ENCODE measurements at places on chromosomes 1 and 21.
A peak's percentile ranks its signal among the peaks of the same experiment; 100 is the strongest.

GRCh38 chr1:211925016-211925415, 94.5 kb upstream of the LPGAT1 start:
- DNase-seq, result no peak
- no peaks in the 10 kb centered on the region for H3K36me3 ChIP-seq
- peaks cover 2% of the 10 kb centered on the region for H3K4me1 ChIP-seq
- no peaks in the 10 kb centered on the region for H3K27me3 ChIP-seq
- H3K4me3 ChIP-seq, result no peak overlapping the region

DNA sequence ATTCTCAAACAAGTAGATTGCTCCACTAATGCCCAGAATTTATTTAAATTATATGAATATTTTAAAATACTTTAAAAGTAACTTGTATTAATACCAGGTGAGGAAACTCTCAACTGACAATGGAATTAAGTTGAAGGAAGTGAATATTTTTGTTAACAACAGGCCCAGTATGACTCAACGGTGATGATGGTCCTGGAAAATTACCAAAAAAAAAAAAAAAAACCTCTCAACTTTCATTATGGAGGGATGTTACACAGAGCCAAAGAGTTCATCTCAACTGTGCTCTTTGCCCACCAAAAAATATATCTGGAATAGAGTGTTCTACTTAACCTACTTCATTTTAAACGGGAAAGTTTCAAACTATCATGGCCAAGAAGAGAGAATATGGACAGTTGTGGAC, 28.3 kb downstream of the CFH start:
- H3K27me3 ChIP-seq, result no peaks in the 10 kb centered on the region
- no peak for DNase-seq
- no peak overlapping the region for H3K27ac ChIP-seq

- H3K4me1 ChIP-seq, result no peaks in the 10 kb centered on the region
- no peak for DNase-seq
- peaks cover 18% of the 10 kb centered on the region for H3K36me3 ChIP-seq
- no peaks in the 10 kb centered on the region for H3K27me3 ChIP-seq
- no peak overlapping the region for H3K27ac ChIP-seq
Observed at GRCh38 chr1:235190431-235190830, 29.4 kb upstream of the RBM34 start.

DNA sequence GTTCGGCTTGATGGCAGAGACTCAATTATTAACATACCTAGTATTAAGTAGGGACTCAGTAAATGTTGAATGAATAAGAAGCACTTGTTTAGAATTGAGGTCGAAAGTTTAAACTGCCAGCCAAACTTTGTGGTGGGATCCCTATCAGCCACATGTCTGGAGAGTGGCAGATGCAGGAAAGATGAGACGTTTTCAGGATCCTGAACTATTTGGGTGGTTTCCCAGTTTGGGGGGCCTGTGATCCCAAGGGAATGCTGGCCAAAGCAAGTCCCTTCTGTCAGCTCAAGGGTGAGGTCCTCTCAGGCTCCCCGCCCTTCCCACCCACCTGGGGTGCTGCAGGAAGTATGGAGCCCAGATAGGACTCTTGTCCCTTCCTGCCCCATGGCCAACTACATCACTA, 38.6 kb downstream of the KCNC4 start:
- peaks cover 10% of the 10 kb centered on the region for H3K4me1 ChIP-seq
- H3K27ac ChIP-seq, result no peak overlapping the region
- no peaks in the 10 kb centered on the region for H3K36me3 ChIP-seq

GRCh38 chr1:233738850-233739249, 124.9 kb downstream of the KCNK1 start:
- H3K4me3 ChIP-seq, result no peak overlapping the region
- no peak for DNase-seq
- no peak overlapping the region for H3K27ac ChIP-seq
- no peaks in the 10 kb centered on the region for H3K27me3 ChIP-seq
- H3K36me3 ChIP-seq, result no peaks in the 10 kb centered on the region
- peaks cover 3% of the 10 kb centered on the region for H3K4me1 ChIP-seq

- no peaks in the 10 kb centered on the region for H3K36me3 ChIP-seq
- no peaks in the 10 kb centered on the region for H3K27me3 ChIP-seq
- peak overlapping the region; percentile 18 for H3K27ac ChIP-seq
Observed at GRCh38 chr1:59446257-59446901, 149.5 kb downstream of the FGGY start.

DNA sequence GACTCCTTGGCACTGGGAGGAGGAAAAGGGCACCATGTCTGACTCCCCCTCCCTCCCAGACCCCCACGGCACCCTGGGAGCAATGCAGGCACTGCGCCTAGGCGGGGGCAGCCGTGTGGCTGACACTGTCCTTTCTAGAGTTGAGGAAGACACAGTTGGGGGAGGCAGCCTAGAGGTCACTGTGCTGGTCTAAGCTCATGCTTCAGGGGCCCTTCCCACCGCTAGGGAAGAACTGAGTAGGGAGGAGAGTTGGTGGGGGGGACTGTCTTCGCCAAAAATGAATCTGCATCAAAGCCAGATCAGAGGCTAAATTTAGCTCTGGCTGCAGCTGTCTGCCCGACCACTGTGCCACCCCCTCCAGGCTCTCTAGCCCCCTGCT, 3.4 kb downstream of the SEMA6C start:
- H3K4me1 ChIP-seq, result peaks cover 47% of the 10 kb centered on the region
- no peak for DNase-seq
- H3K4me3 ChIP-seq, result no peak overlapping the region
- H3K36me3 ChIP-seq, result peaks cover 45% of the 10 kb centered on the region
- H3K27ac ChIP-seq, result no peak overlapping the region
- H3K27me3 ChIP-seq, result no peaks in the 10 kb centered on the region

GRCh38 chr1:31239653-31240241, at the start of gene NKAIN1:
TSS of gene NKAIN1 (minus strand) at chr1:31239887. CDS start at chr1:31239547, 340 bp downstream.
- H3K4me3 ChIP-seq, result peak within 1 kb of the TSS; percentile 43
- DNase-seq, result peak; percentile 85
- H3K4me1 ChIP-seq, result peaks cover 25% of the 10 kb centered on the region
- no peaks in the 10 kb centered on the region for H3K36me3 ChIP-seq

- H3K4me1 ChIP-seq, result no peaks in the 10 kb centered on the region
- H3K4me3 ChIP-seq, result no peak overlapping the region
- no peaks in the 10 kb centered on the region for H3K27me3 ChIP-seq
- no peak overlapping the region for H3K27ac ChIP-seq
Observed at GRCh38 chr1:232943679-232944252, 6.6 kb upstream of the NTPCR start.

GRCh38 chr1:30194741-30195423, 528.5 kb downstream of the MATN1 start:
- H3K27me3 ChIP-seq, result peaks cover 2% of the 10 kb centered on the region
- no peaks in the 10 kb centered on the region for H3K36me3 ChIP-seq
- no peak overlapping the region for H3K27ac ChIP-seq
- no peaks in the 10 kb centered on the region for H3K4me1 ChIP-seq
- H3K4me3 ChIP-seq, result no peak overlapping the region

GRCh38 chr21:29481081-29481480, 182.4 kb downstream of the BACH1 start:
- peaks cover 5% of the 10 kb centered on the region for H3K4me1 ChIP-seq
- no peak overlapping the region for H3K4me3 ChIP-seq
- no peaks in the 10 kb centered on the region for H3K27me3 ChIP-seq
- H3K27ac ChIP-seq, result no peak overlapping the region
- DNase-seq, result no peak
- H3K36me3 ChIP-seq, result no peaks in the 10 kb centered on the region

- DNase-seq, result no peak
- H3K27me3 ChIP-seq, result no peaks in the 10 kb centered on the region
- no peak overlapping the region for H3K4me3 ChIP-seq
- H3K4me1 ChIP-seq, result peaks cover 4% of the 10 kb centered on the region
- H3K36me3 ChIP-seq, result peaks cover 3% of the 10 kb centered on the region
Observed at GRCh38 chr1:116972674-116973030, 28.9 kb upstream of the CD101 start.

DNA sequence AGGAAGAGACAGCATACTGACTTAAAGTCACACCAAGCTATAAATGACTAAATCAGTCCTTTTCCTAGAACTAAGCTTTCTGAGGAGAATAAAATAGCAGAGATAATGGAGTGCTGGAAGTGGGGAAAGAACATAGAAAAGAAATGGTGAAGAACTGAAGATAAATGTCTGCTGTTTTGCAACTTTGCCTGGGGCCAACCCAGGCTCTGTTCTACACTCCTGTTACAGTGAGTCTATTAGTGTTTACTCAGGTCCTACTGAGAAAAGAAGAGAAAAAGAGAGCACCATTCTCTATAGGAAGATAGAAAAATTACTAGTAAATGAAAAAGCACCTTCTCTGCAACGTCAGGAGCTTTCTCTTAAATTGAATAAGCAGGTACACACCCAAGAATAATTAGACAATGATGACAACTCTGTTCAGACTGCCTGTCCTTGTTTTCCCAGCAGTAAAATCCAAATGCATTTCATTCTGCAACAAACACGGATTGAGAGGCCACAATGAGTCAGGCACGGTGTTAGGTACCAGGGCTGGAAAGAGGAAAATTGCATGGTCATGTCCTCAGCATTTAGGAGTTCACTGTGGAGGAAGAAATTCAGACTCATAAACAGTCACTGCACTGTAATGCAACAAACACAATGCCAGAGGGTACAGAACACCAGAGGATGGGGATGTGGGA, 139.4 kb upstream of the CAMK1G start:
- no peak for DNase-seq
- no peak overlapping the region for H3K27ac ChIP-seq
- H3K27me3 ChIP-seq, result no peaks in the 10 kb centered on the region
- no peaks in the 10 kb centered on the region for H3K4me1 ChIP-seq
- no peak overlapping the region for H3K4me3 ChIP-seq

GRCh38 chr1:200306944-200307754, 102.7 kb downstream of the ZNF281 start:
- peak; percentile 65 for DNase-seq
- peaks cover 9% of the 10 kb centered on the region for H3K4me1 ChIP-seq
- no peaks in the 10 kb centered on the region for H3K36me3 ChIP-seq
- peaks cover 4% of the 10 kb centered on the region for H3K27me3 ChIP-seq

DNA sequence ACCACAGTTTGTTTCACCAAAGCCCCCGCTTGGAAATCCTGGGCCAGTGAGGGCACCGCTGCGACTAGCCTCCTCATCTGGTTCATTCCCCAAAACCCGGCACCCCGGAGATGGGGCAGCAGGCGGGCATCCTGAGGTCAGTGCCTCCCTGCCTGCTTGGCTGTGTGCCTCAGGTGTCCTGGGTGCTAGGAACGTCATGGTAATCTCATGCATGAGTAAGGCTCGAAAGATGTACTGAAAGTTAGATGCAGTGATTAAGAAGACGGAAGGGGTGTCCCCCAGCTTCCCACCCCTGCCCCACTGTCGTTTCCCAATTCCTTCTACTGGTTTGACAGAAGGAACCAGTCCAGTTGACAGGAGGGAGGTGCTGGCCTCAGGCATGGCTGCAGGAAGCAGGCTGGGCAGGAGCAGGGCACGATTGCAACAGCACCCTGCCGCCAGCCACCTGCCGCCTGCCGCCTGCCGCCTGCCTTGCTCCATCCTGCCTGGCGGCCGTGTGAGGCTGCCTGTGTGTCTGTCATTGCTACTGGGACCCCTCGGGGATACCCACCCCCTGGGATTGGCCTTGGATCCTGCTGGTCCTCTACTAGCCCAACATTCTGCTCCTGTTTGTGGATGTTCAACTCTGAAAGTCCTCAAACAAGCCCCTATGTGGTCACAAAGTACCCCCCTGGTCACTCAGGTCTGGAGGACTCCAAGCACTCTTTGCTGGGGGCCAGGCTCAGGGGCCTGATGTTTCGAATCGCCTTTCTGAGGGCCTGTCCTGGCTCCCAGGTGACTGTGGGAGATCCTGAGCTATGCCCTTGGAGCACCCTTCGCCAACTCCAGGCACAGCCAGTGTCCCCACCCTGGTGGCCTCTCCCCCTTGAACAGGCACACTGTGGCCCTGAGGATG, 73.0 kb upstream of the IFFO2 start:
- H3K27ac ChIP-seq, result no peak overlapping the region
- DNase-seq, result no peak
- H3K27me3 ChIP-seq, result peaks cover 2% of the 10 kb centered on the region

DNA sequence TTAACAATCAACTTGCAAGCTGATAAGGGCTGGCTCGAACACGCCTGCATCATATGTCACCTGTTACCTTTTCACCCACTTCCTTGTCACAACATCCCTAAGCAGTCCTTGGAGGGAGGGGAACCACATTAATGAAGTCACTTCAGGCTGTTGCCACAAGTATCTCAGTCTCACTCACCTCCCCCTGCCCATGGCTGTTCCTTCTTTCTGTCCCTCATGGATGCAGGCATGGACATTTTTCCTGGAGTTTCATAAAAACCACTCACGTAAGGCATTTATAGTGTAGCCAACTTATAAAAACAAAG, 76.8 kb upstream of the ANGPTL1 start:
- peaks cover 10% of the 10 kb centered on the region for H3K4me1 ChIP-seq
- H3K27ac ChIP-seq, result no peak overlapping the region
- no peaks in the 10 kb centered on the region for H3K27me3 ChIP-seq
- H3K4me3 ChIP-seq, result no peak overlapping the region
- H3K36me3 ChIP-seq, result no peaks in the 10 kb centered on the region
- DNase-seq, result no peak

DNA sequence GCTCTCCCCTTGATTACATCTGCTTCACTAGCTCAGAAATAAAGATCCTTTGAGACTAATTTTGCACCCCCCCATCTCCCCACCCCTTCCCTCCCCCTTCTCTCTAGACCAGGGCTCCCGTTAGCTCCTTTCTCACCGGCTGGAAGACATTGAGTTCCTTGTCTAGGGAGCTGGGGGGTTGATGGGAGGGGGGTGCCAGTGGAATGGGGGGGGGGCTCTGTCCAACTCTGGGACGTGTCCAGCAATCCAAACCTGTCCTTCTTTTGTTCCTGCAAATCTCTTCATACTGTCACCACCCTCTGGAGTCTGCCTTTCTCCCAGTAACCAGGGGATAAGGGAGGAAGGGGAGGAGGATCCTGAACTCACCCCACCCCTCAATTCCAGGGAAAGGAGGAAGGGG, 61.9 kb downstream of the RHBG start:
- peaks cover 11% of the 10 kb centered on the region for H3K36me3 ChIP-seq
- H3K4me1 ChIP-seq, result peaks cover 45% of the 10 kb centered on the region
- peaks cover 28% of the 10 kb centered on the region for H3K27me3 ChIP-seq
- DNase-seq, result peak; percentile 90
- peak overlapping the region; percentile 95 for H3K27ac ChIP-seq

DNA sequence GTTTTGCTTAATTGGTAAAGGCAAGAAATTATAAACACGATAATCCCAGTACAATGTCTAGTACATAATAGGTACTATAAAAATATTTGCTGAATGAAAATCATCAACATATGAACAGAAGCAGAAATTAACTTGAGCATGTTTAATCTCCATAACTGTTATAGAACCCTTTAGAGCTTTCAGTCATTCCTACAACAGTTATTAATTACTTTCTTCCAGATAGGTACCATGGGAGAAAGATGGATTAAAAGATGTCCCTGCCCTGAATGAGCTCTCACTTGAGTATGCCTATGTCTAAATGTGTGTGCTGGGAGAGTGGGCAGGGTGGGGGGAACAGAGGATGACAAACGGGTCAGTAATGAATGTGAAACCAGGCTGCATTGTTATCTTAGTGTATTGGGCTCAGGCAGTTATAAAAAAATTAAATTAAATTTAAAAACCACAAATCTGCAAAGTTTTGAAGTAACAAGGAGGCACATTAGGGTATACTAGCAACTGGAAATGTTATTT, 2.4 kb downstream of the EPS15 start:
- H3K4me3 ChIP-seq, result no peak overlapping the region
- H3K4me1 ChIP-seq, result peaks cover 8% of the 10 kb centered on the region
- no peaks in the 10 kb centered on the region for H3K27me3 ChIP-seq
- DNase-seq, result no peak
- no peak overlapping the region for H3K27ac ChIP-seq

GRCh38 chr1:59081181-59081580, 215.7 kb upstream of the FGGY start:
- H3K27ac ChIP-seq, result no peak overlapping the region
- no peaks in the 10 kb centered on the region for H3K27me3 ChIP-seq
- H3K4me1 ChIP-seq, result peaks cover 12% of the 10 kb centered on the region
- H3K36me3 ChIP-seq, result no peaks in the 10 kb centered on the region

GRCh38 chr1:30805304-30806003, 47.9 kb upstream of the LAPTM5 start:
- H3K27ac ChIP-seq, result no peak overlapping the region
- H3K27me3 ChIP-seq, result no peaks in the 10 kb centered on the region
- no peak for DNase-seq
- peaks cover 40% of the 10 kb centered on the region for H3K4me1 ChIP-seq
- no peaks in the 10 kb centered on the region for H3K36me3 ChIP-seq
